ENCODE measurements at places on chromosomes 7 and 10.
A peak's percentile ranks its signal among the peaks of the same experiment; 100 is the strongest.

GRCh38 chr7:92057375-92057774, 76.9 kb downstream of the CYP51A1 start:
- DNase-seq = no peak

- no peak for DNase-seq
Observed at GRCh38 chr7:78095549-78095948, 297.0 kb downstream of the PHTF2 start.

GRCh38 chr10:30803058-30803457, 173.5 kb upstream of the LYZL2 start:
- DNase-seq = no peak

- DNase-seq = no peak
Observed at GRCh38 chr7:101420436-101420835, 57.8 kb downstream of the COL26A1 start.

- DNase-seq = no peak
Observed at GRCh38 chr10:24168258-24169170, 40.4 kb upstream of the KIAA1217 start.

DNA sequence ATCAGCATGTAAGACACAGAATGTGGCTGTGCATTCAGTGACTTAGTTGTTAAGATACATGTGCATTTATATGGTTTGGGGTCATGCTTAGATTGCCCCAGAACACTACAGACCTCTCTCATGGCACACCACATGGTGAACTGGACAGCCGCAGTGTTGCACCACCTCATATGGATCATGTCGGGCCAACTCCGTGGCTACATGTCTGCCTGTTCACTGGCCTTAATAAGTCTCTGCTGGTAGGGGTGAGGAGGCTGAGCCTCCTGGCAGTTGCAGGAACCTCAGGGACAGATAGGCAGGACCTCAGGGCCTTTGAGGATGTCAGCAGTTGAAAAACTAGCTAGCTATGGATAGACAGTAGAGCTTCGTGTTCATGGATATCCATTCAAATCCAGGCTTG, 751.0 kb downstream of the GRID1 start:
- DNase-seq = no peak

GRCh38 chr7:39613577-39613976, 9.8 kb upstream of the RALA start:
- DNase-seq = no peak

- no peak for DNase-seq
Observed at GRCh38 chr10:114649217-114649903, 8.7 kb downstream of the ABLIM1 start.

- no peak for DNase-seq
Observed at GRCh38 chr7:130891254-130892094, 157.5 kb upstream of the KLF14 start.

DNA sequence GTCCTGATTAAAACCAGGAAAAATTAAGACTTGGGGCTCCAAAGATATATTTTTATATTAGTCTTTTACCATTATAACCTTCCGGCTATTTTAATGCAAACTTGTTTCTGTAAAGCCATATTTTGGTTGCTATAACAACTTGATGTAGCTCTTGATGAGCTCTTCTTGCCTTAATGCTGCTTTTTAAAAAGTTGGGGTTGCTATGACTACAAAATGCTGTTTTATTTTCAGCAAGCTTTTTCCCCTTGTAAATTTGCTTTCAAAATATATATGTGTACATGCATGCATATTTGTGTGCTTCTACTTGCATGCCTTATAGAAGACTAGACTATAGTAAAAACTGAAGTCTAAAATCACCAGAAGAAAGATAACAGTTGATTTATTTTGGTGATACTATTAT, 99.7 kb downstream of the CSTF2T start:
- DNase-seq = no peak

DNA sequence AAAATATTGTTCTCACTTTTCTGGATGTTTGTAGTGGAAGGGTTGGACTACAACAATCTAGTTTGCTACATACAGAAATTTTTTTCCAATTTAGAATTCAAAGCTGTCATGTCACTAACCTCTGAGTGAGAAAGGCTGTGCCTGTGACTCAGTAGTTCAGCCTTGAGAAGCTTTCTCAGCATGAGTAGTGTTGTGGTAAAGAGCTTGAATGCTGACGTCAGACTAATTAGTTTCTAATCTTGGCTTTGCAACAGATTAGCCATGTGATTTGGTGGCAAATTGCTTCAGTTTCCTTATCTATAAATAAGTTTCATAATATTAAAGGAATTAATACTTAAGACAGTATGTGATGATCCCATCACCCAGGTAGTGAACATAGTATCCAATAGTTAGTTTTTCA, 83.8 kb downstream of the ABCA13 start:
- peak; percentile 23 for DNase-seq

DNA sequence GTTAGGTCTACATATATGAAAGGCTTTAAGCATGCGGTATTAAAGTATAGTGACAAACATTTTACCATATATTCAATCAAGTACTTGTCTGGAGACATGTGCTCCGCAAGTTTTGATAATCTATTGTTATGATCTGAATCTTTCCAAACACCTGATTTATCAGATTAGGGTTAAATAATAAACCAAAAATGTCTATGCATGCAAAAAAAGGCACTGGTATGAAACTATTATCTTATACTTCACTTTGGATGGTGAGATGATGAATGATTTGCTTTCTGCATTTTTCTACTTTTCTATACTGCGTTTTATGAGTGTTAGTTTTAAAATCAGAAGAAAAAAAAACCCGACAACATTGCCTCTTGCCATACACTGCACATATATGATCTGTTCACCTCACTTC, 37.8 kb upstream of the FAM133B start:
- no peak for DNase-seq

Data from inflammatory macrophage treated with lipopolysaccharide for 1 hour (primary cell).